ENCODE measurements at places on chromosomes 2 and 18.

DNA sequence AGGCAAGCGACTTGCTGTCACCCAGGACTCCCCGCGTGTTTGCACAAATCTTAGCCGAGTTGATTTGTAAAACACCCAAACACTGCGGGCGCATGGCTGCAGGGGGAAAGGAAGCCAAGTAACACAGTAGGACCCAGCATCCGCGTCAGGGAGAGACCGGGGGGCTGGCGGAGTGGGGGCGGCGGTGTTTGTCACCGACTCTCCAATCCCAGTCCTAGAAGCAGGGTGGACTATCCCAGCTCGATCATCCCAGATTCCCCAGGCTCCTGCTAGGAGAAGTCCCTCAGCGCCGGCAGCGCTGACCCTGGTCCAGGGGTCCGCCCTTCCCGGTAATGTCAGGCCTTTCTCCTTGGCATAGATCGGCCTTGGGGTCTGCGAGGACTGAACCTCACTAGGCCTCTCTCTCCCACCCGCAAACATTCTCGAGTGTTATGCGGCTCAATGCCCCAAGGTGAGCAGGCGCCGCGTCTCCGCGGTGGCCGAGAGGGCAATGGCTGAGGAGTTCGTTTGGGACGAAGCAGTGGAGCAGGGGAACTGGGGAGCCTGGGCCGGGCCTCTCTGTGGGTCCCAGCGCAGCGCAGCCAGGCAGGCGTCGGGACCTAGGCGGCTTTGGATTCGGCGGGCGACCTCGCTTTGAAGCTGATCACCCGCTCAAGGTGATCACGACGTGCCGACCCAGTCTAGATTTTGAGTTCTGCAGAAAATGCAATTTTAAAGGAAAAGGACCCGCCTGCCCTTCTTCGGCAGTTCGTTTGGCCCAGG, 1.5 kb upstream of the GDF7 start:
- H3K27me3 ChIP-seq: peaks cover 91% of the 10 kb centered on the region
- DNase-seq: no peak
- H3K36me3 ChIP-seq: no peaks in the 10 kb centered on the region
- no peak overlapping the region for H3K27ac ChIP-seq

DNA sequence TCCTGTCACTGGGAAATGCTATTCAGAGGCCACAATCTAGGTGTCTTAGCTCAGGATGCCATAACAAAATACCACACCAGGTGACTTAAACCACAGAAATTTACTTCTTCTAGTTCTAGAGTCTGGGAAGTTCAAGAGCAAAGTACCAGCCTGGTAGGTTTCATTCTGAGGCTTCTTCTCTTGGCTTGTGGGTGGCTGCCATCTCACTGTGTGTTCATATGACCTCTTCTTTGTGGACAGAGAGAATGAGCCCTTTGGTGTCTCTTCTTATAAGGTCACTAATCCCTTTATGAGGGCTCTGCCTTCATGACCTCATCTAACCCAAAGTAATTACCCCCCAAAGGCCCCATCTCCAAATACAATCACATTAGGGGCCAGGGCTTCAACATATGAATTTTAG, 57.3 kb downstream of the RHOB start:
- H3K4me3 ChIP-seq: no peak overlapping the region
- DNase-seq: no peak
- peaks cover 6% of the 10 kb centered on the region for H3K4me1 ChIP-seq
- peaks cover 3% of the 10 kb centered on the region for H3K27me3 ChIP-seq
- no peaks in the 10 kb centered on the region for H3K36me3 ChIP-seq

DNA sequence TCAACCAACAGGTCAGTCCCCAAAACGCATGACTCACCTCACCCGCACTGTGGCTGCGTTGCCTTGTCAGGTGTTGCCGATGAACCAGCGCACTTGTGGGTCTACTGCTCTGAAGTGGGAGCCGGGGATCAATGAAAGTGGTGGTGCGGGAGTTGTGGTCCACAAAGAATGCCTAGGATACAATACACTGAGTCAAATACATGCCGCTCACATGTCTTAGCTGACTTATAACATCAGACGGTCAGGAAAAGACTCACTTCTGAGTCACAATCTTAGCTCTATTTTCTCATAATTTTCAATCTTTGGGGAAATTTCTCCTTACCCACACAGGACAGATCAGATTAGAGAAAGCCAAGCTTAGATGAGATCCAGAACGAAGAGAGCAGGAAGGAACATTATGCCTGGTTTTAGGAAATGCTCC, 107.1 kb upstream of the STK17B start:
- H3K4me3 ChIP-seq: no peak overlapping the region
- peaks cover 9% of the 10 kb centered on the region for H3K36me3 ChIP-seq

GRCh38 chr2:64650296-64650695, 3.4 kb downstream of the SERTAD2 start:
- H3K4me1 ChIP-seq: peaks cover 67% of the 10 kb centered on the region
- no peaks in the 10 kb centered on the region for H3K27me3 ChIP-seq
- peak overlapping the region; percentile 47 for H3K4me3 ChIP-seq

DNA sequence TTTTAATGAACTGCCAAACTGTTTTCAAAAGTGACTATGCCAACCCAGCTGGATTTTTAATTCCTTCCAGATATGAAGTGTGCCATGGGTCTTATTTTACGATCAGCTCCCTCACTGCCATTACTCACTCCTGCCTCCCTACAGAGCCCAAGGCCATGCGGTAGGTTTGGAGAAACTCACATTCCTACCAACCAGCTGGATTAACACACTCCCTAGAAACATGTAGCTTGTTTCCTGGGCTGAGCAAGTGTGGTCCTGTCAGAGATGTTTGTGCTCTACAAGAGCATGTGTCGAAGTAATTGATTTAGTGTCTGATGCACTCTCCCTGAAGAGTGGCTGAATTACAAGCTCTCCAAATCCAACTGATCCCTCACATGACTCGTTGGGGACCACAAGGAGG, 82.5 kb downstream of the SPP2 start:
- no peak overlapping the region for H3K27ac ChIP-seq
- no peaks in the 10 kb centered on the region for H3K27me3 ChIP-seq
- no peak for DNase-seq
- peaks cover 23% of the 10 kb centered on the region for H3K4me1 ChIP-seq
- no peaks in the 10 kb centered on the region for H3K36me3 ChIP-seq

DNA sequence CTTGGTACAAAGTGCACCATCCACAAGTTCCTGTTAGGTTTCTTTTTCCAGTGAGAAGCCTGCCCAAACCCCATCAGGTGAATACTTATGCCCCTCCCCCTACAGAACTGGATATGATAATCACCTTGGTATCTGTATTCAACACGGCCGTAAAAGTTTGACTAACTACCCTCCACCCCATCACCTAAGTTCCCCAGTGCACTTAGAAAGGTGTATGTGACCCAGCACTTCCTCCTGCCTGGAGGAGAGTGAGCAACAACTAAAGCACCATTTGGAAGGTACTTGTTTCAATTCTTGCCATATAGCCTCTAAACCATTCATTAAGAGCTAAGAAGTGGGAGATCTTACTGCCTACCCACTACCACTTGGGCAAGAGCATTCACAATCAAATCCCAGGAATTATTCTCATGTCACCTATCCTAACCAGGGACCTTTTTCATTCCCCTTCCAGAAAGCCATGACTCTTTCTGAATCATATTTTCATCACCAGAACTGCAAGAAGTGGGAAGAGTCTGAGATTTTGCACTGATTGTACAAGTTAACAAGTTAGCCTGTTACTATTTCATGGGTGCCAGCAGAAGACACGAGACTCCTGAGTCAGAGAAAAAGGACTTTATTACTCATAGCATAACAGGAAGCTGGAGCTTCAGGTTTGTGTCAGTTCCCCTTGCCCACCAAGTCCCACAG, 53.5 kb upstream of the NDUFV2 start:
- peaks cover 13% of the 10 kb centered on the region for H3K4me1 ChIP-seq
- DNase-seq: no peak
- H3K36me3 ChIP-seq: peaks cover 5% of the 10 kb centered on the region

DNA sequence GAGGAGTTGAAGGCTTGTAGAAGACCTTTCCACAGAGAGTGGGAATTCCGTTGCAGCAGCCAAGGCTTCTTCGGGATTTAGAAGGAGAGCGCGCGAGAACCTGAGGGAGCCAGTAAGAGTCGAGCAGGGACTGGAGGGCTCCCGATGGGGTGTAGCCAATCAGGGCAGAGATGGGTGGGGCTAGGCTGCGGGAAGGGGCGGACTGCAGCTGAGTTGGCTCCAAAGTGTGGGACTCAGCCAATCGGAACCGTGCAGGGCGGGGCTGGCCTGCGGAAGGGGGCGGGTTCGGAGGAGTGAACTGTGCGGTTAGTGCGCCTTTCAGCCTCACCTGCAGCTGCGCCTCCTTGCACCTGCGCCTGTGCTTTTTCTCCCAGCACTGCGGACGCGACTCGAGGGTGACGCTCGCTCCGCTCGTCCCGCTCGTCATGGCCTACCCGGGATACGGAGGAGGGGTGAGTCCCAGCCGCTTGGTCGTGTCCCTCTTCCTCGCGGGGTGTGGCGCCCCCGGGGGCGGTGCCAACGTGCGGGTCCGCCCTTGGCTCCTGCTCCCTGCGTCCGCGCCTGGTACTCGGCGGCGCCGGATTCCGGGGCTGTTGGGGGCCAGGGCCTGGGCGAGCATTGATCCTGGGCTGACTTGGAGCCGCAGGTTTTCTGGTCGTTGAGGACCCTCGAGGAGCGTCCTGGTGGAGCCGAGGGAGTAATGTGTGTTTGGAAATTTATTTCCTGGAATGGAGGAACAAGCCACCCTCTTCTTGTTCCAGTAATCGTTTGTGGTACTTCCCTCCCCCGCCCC, at the start of gene GCA:
TSS of gene GCA (plus strand) at position 309 of the 793 bp plus-strand sequence. CDS start at position 426, 117 bp downstream.
- H3K4me1 ChIP-seq: peaks cover 14% of the 10 kb centered on the region
- peak within 1 kb of the TSS; percentile 88 for H3K4me3 ChIP-seq
- H3K27me3 ChIP-seq: no peaks in the 10 kb centered on the region
- DNase-seq: peak; percentile 98
- H3K27ac ChIP-seq: peak within 1 kb of the TSS; percentile 75

GRCh38 chr2:165693838-165694237, 100.2 kb downstream of the GALNT3 start:
- H3K4me1 ChIP-seq: no peaks in the 10 kb centered on the region
- no peak overlapping the region for H3K27ac ChIP-seq
- no peak for DNase-seq
- no peak overlapping the region for H3K4me3 ChIP-seq
- no peaks in the 10 kb centered on the region for H3K27me3 ChIP-seq

DNA sequence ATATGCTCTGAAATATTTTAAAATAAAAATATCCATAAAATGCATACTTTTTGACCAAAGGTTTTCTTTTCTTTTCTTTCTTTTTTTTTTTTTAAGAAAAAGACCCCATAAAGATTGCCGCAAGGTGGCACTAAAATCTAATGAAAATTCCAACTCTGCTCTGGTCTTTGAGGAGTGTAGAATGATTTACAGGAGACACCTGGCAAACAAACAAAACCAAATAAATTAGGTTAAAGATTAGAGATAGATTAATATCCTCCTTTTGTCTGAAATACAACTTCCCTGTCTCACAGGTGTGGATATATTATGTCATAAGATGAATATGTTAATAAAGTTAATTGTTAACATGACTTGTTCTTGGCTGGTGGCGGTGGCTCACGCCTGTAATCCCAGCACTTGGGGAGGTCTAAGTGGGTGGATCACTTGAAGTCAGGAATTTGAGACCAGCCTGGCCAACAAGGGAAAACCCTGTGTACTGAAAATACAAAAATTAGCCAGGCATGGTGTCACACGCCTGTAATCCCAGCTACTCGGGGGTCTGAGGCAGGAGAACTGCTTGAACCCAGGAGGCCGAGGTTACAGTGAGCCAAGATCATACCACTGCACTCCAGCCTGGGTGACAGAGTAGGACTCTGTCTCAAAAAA, 3.5 kb upstream of the RHOB start:
- H3K27ac ChIP-seq: no peak overlapping the region
- peaks cover 6% of the 10 kb centered on the region for H3K4me1 ChIP-seq
- H3K27me3 ChIP-seq: peaks cover 26% of the 10 kb centered on the region
- no peaks in the 10 kb centered on the region for H3K36me3 ChIP-seq
- no peak overlapping the region for H3K4me3 ChIP-seq

DNA sequence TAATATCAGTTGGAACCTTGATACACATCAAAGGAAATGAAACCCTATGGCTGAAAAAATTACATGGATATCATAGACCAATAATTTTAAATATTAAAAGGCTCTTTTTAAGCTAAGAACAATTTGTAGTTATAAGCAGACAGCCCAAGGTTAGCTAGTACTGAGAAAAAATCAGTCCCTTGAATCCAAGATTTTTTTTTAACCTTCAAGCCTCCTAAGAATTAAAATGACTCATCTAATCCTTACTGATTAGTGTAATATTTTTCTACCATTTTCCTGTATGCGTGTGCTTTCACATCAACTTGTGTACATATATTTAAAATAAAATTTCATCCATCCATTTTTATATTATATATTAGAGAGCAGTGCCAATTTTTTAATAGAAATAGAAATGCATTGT, 1004.9 kb upstream of the ZEB2 start:
- H3K4me3 ChIP-seq: no peak overlapping the region
- no peak overlapping the region for H3K27ac ChIP-seq
- no peaks in the 10 kb centered on the region for H3K36me3 ChIP-seq
- no peaks in the 10 kb centered on the region for H3K27me3 ChIP-seq
- DNase-seq: no peak

DNA sequence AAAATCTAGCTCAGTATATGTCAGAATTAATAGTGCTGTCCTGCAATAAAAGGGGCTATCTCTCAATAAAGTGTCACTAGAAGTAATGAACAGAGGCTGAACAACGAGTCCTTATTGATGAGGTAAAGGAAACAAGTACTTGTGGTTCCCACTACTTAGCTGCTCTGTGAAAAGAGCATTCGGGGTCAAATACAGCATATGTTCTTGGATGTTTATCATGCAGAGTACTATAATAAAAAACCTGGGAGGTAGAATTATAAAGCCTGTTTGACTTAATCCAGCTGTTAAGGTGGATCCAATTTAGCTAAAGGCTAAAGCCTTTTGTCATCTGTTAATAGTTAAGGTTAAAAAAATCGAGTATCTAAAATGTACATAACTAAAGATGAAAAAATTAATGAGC, 32.4 kb downstream of the SLC35F5 start:
- no peaks in the 10 kb centered on the region for H3K27me3 ChIP-seq
- no peaks in the 10 kb centered on the region for H3K4me1 ChIP-seq
